NCI-H510A treated with DMSO at 0.1 percent for 48 hours (cell line): ENCODE measurements at places on chromosomes 11 and 22.

GRCh38 chr11:67651976-67652781, 1.6 kb upstream of the ACY3 start:
- no peak for DNase-seq

- no peak for DNase-seq
These were observed 54.3 kb downstream of the SYTL2 start for GRCh38 chr11:85756401-85757200.

- DNase-seq = no peak
These were observed 274.8 kb downstream of the CTTN start for GRCh38 chr11:70672991-70673653.

GRCh38 chr11:59574467-59574866, 41.1 kb downstream of the OSBP start:
- no peak for DNase-seq
